Osteocyte (in vitro differentiated cells): ENCODE measurements at places on chromosomes 16 and 17.

DNA sequence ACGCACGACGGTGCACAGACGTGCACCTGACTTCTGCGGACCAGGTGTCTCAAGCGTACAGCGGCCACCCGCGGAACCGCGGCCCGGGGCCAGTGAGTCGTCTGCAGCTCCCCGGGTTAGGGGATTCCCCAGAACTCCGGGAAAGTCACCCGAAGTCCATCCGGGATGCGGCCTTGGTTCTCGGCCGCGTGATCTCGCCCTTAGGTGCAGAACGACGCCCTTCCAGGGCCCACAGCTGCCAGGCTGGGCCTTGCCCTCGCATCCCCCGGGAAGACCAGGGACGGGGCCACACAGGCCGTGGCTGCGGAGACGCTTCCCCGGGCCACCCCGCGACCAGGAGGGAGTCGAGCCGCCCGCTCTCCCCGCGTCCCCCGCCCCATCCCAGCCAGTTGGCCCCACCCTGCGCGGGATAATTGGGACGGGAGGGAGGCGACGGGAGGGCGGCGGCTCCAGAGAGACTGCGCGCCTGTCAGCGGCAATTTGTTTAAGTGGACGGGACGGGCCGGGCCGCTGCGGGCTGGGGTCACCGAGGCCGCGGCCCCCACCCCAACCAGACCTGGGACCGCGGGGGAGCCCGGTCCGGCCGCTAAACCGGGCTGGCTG is 3.6 kb upstream of the TBX2 start:
- DNase-seq, result no peak

- DNase-seq, result no peak
Measured at GRCh38 chr16:6356911-6357310, 975.7 kb upstream of the RBFOX1 start.

DNA sequence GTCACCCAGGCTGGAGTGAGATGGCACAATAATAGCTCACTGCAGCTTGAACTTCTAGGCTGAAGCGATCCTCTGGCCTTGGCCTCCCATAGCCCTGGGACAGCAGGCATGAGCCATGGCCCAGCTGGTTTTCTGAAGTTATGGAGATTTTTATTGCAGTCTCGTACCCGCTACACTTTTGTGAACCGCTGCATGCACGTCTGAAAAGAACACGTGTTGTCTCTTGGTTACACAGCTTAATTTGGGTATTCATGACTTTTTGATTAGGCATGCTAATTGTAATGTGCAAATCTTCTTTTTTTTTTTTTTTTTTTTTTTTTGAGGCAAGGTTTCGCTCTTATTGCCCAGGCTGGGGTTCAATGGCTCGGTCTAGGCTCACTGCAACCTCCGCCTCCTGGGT is 13.4 kb downstream of the SLC25A10 start:
- no peak for DNase-seq

DNA sequence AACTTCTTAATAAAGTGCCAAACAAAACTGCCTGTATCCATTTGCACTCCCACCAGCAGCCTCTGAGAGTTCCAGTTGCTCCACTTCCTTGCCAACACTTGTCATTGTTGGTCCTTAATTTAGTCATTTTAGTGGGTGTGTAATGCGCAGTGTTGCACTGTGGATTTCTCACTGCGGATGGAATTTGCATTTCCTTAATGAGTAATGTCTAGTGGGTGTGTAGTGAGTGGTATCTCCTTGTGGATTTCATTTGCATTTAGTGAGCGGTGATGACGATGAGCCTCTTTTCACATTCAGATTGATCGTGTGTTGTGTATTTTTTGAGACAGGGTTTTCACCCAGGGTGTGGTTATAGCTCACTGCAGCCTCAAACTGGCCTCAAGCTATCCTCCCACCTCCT is 4.1 kb upstream of the MSLN start:
- no peak for DNase-seq

GRCh38 chr16:69169051-69169450 is 17.9 kb upstream of the SNTB2 start:
- no peak for DNase-seq

GRCh38 chr16:28943281-28943680 is 7.5 kb upstream of the NFATC2IP start:
- no peak for DNase-seq

- DNase-seq, result no peak
Measured at GRCh38 chr16:84194470-84195200, 3.7 kb downstream of the ADAD2 start.

- no peak for DNase-seq
Measured at GRCh38 chr17:76953066-76953465, 84.9 kb downstream of the MGAT5B start.

- no peak for DNase-seq
Measured at GRCh38 chr16:12327971-12328726, 351.6 kb downstream of the SNX29 start.

GRCh38 chr17:80086081-80086480 is 15.3 kb upstream of the GAA start:
- DNase-seq, result no peak

- DNase-seq, result no peak
Measured at GRCh38 chr16:66720766-66721165, 24.2 kb upstream of the CMTM4 start.

DNA sequence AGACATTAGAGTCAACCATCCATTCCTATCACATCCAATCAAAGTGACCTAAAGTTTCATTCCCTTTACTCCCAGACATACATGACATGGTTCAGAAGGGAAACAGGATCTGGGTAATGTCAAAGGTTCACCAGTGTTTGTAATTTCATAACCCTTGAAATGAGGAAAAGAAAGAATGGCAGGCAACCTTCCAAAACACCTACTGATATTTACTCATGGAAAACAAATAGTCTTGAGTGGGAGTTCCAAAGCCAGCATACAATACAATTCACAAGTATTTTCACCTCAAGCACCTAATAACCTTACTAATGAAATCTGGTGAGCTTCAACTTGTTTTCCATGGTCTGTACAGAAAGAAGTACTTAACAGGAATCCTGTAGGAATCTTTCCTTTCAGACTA is 72.5 kb upstream of the AXIN2 start:
- DNase-seq, result no peak

- no peak for DNase-seq
Measured at GRCh38 chr17:9971991-9972390, 66.9 kb upstream of the RCVRN start.

DNA sequence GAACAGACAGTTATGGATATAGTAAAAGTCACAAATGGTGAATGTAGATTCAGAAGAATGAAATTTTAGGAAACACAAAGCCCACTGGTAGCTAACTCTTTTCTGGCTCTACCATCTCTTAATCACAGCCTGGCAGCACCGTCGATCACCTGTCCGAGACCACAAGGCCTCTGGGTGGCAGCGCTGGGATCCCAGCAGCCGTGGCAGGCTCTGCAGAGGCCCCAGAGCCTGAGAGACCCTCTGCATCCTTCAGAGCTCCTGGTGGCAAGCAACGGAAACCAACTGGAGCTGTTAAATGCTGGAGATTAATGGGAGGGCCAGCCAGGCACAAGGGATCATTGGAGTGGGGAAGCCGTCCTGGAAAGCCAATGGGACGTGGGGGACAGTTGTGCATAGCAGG is 26.3 kb downstream of the LAT start:
- DNase-seq, result no peak

DNA sequence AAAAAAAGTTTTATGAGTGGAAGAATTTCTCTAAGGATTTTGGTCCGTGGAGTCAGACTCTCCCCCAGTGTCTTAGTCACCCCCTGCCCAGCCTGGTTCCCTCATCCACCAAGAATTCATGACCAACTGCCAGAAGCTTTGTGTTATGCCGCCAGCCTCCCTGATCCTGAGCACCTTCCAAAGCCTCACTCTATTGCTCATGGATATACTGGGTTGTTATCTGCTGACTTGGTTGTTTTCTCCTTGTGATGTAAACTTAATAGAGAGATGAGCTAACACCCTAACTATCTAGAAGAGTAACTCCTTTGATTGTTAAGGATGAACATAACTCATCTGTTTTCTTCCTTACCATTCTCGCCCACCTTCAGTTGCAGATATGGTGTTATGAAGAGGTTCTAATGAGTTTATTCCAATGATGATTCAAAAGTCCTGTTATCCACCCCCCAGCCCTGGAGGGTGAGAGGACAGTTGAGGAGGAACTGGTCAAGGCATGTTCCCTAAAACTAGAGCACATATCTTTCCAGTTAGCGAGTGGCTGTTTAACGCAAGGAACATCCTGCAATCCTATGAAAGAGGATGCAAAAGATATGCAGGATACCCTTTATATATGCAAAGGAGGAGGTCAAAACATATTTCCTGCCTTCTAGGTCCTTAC is 1.5 kb upstream of the PSMD3 start:
- DNase-seq, result no peak

GRCh38 chr17:80692931-80693467 is 148.4 kb downstream of the RPTOR start:
- DNase-seq, result no peak

DNA sequence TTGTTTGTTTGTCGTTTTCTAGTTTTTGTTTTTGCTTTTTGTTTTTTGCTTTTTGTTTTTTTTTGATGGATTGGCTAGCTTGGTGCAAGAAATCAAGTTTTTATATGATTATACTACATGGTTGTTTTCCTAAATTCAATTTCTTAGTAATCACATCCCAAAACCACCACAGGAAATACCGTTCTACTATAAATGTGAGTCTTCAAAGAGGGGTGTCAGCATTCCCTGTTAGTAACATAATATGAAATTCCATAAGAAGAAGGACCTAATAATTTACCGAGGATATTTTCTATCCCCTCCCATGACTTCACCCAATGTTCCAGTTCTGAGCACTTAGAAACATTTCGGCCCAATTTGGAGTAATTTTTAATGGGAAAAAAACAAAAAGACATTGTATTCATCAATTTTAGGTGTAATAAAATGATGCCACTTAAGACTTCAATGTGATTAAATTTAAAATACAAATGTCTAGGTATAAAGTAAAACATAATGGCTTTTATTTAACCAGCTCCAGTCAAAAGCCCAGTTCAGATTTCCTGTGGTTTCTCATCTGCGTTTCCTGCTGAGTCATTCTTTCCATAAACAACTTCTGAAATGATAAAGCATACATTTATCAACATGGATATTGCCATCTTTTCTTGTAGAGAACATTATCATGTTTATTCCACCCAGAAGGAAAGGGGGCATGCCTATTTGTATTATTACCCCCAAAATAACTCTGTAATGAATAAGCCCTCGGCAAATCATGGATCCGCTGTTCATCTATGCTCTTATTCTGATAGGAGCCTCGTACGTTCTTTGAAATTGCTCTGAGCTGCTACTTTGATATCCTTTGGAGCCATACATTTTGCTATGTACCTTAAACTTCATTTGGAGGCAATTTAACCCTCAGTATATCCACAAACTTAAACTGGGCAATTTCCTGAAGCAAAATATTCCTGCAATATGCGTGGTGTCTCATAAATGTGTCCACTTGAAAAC is 28.1 kb downstream of the HSBP1 start:
- DNase-seq, result no peak

DNA sequence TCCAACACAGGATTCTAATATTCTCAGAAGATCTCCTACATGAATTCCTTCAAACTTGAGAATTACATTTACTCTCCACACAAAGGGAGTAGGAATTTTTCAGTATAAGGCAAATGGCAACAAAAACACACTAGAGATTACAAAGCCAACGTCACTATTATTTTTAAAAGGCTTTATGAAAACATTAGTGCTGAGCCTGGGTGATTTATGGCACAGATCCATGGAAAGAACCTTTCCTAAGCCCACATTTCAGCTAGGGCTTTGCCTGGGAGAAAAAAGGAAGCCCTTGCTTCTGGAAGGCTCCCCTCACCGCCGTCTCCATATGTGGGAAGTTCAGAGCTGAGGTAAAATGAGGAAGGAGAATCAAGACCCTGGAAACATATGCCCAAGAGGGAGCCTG is 499.4 kb upstream of the HSBP1 start:
- DNase-seq, result no peak

- peak; percentile 76 for DNase-seq
Measured at GRCh38 chr17:77723071-77723908, 235.2 kb upstream of the TNRC6C start.

GRCh38 chr16:68700120-68700519 is 37.0 kb upstream of the CDH1 start:
- no peak for DNase-seq

- DNase-seq, result no peak
Measured at GRCh38 chr17:81870131-81870980, 781 bp downstream of the ARHGDIA start.

- DNase-seq, result no peak
Measured at GRCh38 chr17:39556423-39556822, 51.3 kb downstream of the NEUROD2 start.

- DNase-seq, result peak; percentile 73
Measured at GRCh38 chr16:27431773-27432532, 30.0 kb downstream of the IL21R start.

GRCh38 chr16:57257455-57258070 is 12.5 kb downstream of the ARL2BP start:
- no peak for DNase-seq

GRCh38 chr17:79137015-79137788 is 62.6 kb downstream of the ENGASE start:
- DNase-seq, result no peak

DNA sequence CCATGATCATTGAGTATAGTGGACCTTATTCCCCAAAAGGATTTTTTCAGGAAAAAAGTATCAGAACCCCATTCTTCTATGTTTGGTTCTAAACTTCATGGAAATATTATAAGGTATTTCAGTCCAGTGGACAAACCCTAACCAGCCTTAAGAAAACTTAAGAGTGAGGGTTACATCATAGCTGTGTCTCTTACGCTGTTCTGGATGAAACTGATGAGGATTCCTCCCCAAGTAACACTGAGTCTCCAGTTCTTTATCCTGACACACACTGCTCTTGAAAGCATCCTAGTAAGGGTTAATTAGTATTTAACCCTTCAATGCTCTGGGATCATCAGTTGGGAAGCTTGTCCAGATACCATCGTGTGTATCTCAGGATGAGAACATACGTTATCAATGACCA is 5.0 kb downstream of the LYRM1 start:
- DNase-seq, result no peak

DNA sequence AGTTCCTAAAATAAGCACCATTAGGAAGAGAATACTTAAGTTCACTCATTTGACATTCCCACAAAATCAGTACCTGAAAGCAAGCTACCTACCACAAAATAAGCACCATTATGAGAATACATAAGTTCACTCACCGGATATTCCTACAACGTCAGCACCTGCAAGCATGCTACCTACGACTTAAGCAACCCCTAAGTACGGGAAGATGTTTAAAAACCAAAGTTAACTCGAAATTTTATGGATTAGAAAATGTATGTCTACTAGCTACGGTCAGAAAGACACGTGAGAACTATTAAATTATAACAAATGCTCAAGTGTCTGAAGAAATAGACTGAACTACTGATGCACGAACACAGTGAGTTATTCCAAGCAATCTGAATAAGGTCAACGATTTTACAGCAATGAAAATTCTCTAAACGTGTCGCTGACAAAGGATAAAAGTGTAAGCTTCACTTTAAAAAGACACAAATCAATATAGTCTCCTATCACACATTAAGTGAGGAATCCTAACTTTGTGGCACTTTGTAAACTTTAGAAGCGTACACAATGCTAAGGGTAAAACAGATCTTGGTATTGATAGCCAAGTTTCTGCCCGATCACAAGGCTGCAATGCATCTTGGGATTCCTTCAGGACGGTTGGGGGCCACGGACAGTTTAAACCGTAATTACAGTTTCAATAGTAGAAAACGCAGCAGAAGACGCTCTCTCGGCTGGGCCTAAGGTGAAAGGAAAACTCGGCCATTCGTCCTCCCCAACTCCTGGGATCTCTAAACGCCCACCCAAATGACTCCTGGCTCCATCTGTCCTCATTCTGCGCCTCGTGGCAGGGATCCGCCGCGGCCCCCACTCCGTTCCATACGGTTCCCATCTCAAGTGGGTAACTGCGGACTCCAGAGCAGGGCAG is 1.3 kb downstream of the GSPT1 start:
- no peak for DNase-seq

GRCh38 chr16:75029854-75030253 is 31.0 kb downstream of the ZNRF1 start:
- DNase-seq, result no peak

- DNase-seq, result no peak
Measured at GRCh38 chr17:27601975-27602302, 29.0 kb upstream of the LGALS9 start.
